ENCODE measurements at places on chromosomes 2 and 18. TPM values are rescaled to one million over a fixed set of nuclear protein-coding genes. Genes with fewer than 3 reads are reported as not detected.
A peak's percentile ranks its signal among the peaks of the same experiment; 100 is the strongest.

PTPRN gene
- total RNA-seq = not detected

C2orf72 gene
- 7.3 TPM for total RNA-seq

ERBB4 gene
- total RNA-seq = 1.5 TPM

C2orf81 gene
- total RNA-seq = 2.4 TPM

CAPN14 gene
- total RNA-seq = 0.83 TPM

LYG2 gene
- total RNA-seq = not detected

RAB17 gene
- 6.3 TPM for total RNA-seq

GRCh38 chr2:127475788-127476187 lies 50.5 kb downstream of the IWS1 start:
- no peak for DNase-seq

DNA sequence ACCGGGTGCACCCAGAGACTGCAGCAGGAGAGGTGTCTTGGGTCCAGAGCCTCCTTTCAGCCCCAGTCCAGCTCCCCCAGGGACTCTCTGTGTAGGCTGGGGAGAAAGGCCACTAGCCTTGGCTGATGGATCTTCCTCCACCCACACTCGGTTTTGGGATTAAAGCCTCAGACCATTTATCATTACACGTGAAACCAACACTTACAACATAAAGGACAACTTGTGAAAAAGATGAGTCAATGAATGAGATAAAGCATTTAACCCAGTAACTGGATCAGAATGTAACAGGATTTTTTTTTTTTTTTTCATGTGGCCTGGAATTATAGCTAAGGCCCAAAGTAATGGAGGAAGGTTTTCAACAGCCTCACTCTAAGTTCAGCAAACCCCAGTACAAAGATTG lies 32.1 kb downstream of the NAT8 start:
- DNase-seq = no peak

DNA sequence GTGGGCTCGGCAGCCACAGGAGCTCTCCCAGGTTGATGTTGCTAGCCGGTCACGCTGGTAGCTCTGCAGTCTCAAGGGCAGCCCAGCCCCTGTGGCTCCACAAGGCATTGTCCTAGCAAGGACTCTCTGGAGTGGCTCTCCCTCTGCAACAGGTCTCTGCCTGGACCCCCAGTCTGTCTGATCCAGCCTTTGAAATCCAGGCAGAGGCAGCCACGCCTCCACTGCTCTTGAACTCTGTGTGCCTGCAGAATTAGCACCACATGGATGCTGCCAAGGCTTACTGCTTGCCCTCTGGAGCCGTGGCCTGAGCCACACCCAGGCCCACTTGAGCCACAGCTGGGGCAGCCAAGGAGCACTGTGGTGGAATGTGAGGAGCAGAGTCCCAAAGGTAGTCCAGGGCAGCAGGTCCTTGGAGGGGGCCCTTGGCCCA lies 43.0 kb upstream of the FAHD2A start:
- peak; percentile 82 for DNase-seq

DNA sequence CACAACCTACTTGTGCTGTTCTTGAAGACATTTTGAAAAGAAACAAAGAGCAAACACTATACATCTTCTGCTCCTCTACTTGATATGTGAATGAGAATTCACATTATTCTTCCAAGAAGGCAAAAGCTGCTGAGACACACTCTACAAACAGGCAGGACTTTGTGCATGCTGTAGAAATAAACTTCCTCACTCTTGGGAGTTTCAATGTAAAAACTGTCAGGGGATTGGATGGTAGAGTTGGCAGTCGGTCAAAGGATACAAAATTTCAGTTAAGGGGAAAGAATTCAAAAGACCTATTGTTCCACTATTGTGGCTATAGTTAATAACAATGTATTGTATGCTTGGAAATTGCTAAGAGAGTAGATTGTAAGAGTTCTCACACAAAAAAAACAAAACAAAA lies 196.3 kb downstream of the MC4R start:
- DNase-seq = no peak

- DNase-seq = no peak
These were observed 1337.6 kb upstream of the SLC39A10 start for GRCh38 chr2:194319222-194319992.

DNA sequence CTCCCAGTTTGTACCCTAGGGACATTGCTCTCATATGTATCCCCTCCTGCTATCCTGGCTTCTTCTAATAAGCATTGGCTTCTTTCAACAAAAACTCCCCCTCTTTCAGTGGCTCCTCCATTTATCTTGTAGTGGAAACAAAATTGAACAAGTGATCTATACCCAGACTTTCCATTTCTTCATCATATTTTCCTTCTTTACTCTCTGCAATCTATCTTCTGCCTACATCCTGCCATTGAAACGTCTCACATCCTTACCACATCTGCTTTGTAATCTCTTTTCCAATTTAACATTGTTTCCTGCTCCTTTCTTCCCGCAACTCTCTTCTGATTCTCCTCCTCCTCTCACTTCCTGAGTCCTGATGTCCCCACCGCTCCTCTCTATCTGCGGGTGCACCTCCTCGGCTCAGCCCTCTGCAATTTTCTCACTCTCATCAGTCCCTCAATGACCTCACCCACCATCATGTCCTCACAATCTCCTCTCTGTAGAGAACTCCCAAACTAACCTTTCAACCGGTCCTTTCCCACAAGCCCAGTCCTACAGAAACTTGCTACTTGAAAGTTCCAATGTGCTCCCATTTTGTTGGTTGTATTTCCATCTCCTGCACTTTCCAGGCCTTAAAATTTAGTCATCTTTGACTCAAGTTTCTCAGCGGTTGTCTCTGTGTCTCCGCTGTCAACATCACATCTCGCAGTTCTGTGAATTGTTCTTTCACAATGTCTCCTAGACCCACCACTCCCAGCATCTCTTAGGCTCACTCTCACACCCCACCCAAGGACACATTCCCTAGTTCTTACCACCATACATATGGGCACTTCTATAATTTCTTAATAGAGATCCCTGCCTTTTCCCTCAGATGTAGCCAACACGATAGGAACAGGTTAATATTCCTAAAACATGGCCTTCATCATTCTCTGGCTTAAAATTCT lies 24.0 kb downstream of the MAP3K19 start:
- DNase-seq = no peak

GRCh38 chr2:26483516-26483915 lies 5.6 kb upstream of the OTOF start:
- DNase-seq = no peak

DNA sequence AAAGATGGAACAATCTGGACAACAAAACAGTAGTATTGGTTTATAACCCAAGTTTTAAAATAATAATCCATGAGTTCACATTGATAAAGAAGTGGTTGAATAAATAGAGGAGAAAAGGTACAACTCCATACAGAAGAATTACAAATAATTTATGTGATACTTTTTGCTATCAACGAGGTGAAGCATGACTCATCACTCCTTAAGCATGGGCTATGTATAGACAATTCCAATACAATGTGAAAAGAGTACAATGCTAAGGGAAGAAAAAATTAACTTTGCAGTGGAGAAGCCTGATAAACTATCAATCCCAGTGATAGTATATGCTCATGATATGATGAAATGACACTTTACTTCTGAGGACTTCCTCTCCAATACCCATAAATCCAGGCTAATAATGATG lies 312.9 kb downstream of the GULP1 start:
- DNase-seq = no peak

GRCh38 chr18:44474067-44474411 lies 206.6 kb upstream of the SETBP1 start:
- DNase-seq = no peak

DNA sequence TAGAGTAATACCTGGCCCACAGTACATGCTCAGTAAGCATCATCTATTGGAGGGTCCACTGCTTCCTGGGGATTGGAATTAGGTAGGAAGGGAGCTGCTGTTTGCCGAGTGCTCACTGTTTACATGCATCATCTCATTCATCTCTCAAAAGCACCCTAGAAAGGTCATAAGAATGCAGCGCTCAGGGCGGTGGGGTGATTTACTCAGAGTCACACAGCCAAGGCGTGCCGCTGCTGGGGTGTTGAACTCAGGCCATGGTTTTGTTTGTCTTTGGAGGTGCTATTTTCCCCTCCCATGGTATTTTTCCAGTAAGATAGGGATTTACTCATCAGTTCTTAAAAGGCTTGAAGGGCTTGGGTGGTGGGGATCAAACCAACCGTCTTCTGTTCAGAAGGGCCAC lies 227.5 kb downstream of the LDLRAD4 start:
- DNase-seq = no peak

- peak; percentile 63 for DNase-seq
These were observed 45.1 kb upstream of the HPCAL1 start for GRCh38 chr2:10257500-10258147.

DNA sequence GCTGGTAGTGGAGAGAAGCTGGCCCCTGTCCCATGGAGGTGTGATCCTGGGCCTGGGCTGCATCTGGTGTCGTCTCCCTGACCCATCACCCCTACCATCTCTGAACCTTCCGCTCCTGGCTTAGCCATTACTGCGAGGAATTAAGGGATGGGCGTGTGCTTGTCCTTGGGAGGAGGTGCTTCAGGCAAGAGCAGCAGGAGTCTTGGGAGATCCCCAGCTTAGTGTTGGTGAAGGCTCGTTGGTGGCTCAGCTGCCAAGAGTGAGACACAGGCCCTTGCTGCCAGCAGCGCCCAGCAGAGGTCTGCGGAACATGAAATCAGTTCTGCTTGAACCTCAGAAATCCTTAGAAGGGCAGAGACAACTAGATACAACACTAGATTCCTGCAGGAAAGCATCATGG lies 59.9 kb upstream of the TGFA start:
- no peak for DNase-seq

DNA sequence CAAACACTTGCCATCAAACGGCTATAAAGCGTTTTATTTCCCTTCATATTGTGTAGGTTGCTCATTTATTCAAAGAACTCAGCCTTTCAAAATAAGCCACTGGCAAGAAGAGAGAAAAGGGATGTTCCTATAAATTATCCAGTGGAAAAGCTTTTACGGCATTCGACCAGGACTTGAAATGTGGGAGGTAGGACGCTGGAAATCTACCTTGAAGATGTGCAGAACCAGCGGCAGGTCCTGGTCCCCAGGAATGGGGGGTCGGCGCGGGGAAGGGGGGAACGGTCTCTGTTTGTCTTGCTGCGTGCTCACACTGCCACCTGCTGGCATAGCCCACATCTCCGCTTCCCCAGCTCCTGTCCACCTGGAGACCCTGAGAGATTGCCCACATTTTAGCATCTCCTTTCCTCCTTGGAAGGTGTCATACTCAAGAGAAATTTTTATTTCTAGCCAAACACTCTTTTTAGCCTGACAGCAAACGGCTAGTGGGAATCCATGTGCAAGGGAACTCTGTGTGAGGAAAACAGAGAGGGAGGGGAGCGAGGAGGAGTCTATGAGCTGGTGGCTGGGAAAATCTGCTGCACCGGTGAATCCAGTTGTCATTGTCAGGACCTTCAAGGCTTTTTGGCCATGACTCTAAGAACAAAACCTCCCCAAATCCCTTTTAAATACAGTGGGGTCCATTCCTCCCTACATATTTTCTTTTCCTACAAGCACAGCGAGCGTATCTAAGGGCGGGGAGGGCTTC lies 349.0 kb upstream of the PKDCC start:
- no peak for DNase-seq

DNA sequence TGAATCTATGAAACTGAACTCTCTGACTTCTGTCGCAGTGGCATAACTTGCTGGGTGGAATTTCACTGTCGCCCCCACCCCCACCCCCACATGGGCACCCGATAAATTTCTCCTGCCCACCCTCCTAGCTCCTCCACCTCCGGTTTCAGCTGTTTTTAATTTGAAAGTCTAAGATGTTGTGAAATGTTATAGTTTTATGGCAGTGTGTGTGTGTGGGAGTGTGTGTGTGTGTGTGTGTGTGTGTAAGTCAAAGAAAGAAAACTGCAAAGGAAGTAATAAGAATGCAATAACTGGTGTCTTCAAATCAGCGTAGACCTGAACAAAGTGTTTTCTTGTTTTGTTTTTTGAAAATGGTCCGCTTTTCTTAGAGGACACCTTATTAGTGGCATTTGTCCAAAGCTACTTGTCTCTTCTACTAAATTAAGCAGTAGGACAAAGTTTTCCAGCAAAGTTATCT lies 388 bp downstream of the DTNA start:
- DNase-seq = no peak

GRCh38 chr2:106278112-106278876 lies 84.2 kb upstream of the UXS1 start:
- DNase-seq = peak; percentile 7

DNA sequence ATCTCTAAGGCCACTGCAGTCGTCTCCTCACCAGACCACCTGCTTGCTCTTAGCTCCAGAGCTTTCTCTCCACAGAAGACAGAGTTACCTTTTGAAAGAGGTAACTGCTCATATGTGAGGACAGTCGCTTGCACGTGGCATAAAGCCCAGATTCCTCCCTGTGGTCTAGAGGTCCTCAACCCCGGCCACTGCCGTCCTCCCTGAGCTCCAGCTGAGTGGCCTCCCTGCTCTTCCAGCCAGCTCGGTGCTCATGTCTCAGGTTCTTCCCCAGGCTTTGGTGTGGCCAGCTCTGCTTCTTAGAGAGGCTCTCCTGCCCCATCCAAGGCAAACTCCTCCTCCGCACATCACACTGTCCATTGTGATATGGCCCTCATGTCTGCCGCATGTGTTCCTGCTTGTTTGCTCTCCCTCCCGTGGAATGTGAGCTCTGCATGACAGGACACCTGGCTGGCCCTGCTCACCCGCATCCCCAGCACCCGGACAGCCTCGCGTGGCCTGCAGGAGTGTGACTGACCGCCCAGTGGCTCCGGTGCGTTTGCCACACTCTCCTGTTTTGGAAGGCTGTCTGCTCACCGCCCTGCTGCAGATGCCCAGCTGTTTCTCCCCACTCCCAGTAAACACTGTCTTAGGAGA lies 91.5 kb upstream of the LDLRAD4 start:
- no peak for DNase-seq

DNA sequence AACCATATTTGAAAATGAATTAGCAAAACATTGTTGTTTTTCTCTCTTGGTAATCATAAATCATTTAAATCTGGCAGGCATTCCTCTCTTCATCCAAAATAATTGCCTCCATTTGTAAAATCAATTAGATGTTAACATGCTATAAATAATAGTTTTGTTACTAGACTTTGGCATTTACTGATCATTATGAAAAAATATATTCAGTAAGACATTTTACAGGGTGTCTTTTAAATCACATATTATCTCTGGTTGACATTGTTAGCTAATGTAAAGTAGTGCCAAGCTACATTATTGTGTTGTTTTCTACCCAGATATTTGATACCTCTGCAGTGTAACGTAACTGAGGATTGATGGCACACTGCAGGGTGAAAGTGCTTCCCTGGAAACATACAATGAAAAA lies 31.8 kb upstream of the DLX1 start:
- DNase-seq = no peak

DNA sequence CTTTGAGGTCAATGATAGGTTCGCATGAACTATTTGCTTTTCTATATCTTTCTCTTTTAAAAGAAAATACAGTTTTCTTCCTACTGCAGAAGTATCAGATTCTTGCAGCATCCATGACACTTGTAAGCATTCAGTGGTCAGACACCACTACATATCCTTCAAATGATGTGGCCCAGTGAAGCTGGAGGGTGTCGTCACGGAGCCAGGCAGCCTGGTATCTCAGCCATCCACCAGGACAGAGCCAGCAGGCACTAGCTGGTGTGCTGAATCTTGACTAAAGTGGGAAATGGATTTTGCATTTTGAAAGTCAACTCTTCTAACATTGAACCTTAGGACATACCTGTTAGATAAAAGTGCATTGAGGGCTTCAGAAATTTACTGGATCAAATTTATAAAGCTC lies 5.4 kb downstream of the KLHL14 start:
- no peak for DNase-seq
